ENCODE measurements at places on chromosomes 3 and 15.

DNA sequence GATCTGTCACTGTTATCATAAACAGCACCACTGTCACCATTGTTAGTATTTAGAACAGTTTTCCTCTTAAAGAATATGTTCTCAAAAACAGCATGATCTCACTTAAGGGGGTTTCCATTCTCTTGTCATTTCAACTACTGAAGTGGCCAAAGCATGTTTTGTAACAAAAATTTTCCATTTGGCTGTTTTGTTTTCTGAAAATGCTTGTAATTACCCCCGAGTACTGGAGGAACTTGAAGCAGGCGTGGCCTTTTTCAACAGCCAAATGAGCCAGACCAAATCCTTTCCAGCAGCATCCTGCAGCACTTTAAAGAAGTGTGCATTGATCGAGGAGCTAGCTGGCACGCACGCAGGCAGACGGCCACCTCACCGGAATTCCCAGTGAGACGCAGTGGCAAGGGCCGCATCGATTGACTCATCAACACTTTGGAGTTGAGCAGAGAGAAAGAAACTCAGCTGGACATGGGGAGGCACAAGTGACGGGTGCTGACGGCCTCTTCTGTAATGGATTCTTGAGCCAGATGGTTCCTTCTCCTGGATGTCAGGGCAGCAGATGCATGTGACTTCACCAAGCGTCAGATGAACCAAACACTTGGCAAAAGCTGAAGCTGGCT, 234.3 kb upstream of the IGF1R start:
- DNase-seq, result no peak

GRCh38 chr15:27854601-27855000, 244.5 kb downstream of the OCA2 start:
- DNase-seq, result no peak

DNA sequence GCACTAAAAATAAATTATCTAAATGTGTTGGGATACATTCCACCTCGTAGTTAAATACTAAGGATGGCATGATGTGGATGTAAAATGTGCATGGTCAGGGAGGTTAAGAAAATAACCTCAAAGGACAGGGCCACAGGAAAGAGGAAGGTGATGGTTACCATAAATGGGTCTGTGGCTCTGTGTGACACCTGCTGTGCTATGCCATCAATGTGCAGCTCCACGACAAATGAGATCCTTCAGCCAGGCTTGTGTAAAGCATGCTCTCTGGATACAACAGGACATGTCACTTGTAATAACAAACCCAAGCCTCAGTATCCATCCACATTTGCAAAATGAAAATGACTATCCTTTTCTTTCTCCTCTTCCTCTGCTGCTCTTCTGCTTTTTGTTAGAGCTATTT, 456.7 kb upstream of the RASGRP1 start:
- no peak for DNase-seq

DNA sequence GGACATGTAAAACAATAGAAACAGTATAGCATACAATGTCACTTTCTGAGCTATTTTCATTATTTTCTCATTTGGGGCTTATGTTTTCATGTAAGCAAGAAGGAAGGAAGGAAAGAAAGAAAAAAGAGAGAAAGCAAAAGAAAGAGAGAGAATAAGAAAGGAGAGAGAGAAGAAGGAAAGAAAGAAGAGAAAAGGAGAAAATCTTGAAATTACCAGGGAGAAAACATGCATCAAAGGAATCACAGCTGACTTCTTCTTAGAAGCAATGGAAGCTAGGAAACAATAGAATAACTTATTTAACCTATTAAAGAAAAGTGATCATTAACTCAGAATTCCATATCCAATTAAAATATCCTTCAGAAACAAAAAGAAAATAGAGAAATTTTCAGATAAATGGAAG, 471.5 kb downstream of the OCA2 start:
- DNase-seq, result no peak

- no peak for DNase-seq
These were observed 59.9 kb downstream of the AP4E1 start for GRCh38 chr15:50968353-50968752.

DNA sequence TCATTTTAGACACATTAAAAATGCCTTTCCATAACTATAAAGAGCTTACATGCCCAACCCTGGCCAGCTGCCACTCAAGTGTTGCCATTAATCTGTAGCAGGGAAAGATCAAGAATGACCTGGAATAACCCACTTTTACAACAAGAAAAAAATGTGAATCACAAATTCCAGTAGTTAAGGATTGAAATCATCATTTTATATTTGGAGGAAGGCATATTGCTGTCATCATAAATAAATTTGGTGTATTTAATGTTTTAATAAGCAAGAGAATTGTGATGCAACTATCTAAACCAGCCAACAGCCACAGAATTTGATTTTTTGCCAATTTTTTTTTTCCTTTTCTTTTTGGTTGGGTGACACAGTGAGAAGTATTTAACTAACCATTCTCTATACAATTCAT, 240.0 kb upstream of the SEMA6D start:
- DNase-seq, result no peak

GRCh38 chr3:127835993-127836882, 13.9 kb upstream of the MGLL start:
- no peak for DNase-seq

- no peak for DNase-seq
These were observed 224.8 kb upstream of the HES1 start for GRCh38 chr3:193910886-193911738.

DNA sequence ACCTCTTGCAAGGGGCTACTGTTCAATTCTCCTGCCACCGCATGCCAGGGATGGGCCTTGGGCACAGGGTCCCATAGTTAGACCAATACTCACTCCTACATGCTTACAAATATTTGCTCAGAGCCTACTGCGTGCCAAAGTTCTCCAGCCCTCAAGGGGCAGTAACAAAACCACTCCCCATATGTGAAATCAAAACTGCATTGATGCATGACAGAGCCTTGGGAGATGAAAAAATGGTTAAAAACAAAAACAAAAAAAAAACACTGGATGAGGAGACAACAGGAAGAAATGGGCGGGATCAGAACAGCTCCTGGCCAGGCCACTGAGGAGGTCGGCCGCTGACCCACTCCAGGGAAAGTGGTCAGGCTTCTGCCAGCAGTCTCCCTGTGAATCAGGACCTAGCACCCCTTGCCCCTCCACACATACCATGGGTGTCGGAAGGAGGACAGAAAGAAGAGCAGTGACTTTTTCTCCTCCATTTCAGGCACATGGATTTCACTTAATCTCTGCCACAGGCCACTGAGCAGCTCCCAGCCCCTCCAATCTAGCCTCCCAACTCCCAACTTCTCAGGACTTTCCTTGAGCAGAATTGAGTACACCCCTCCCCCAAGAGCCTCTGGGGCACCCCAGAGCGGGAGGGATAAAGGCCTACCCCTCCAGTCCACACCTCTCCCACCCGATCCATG, 2.8 kb downstream of the PLXNB1 start:
- no peak for DNase-seq

- DNase-seq, result no peak
These were observed 432 bp upstream of the RAD54L2 start for GRCh38 chr3:51538115-51538458.

GRCh38 chr15:64877435-64877834, 34.3 kb upstream of the ANKDD1A start:
- no peak for DNase-seq

GRCh38 chr15:40102897-40103858, 5.5 kb downstream of the BMF start:
- DNase-seq, result no peak

- DNase-seq, result no peak
These were observed 11.8 kb downstream of the PLXNA1 start for GRCh38 chr3:126994661-126995245.

Measured in stimulated activated naive CD4-positive, alpha-beta T cell treated with Interleukin-2 at 50 U/mL for 16 hours (primary cell).